ENCODE measurements at places on chromosomes 12 and 14. TPM values are rescaled to one million over a fixed set of nuclear protein-coding genes. Genes with fewer than 3 reads are reported as not detected.

- DNase-seq, result no peak
Observed at GRCh38 chr12:108527166-108527496, 12.1 kb downstream of the FICD start.

DNA sequence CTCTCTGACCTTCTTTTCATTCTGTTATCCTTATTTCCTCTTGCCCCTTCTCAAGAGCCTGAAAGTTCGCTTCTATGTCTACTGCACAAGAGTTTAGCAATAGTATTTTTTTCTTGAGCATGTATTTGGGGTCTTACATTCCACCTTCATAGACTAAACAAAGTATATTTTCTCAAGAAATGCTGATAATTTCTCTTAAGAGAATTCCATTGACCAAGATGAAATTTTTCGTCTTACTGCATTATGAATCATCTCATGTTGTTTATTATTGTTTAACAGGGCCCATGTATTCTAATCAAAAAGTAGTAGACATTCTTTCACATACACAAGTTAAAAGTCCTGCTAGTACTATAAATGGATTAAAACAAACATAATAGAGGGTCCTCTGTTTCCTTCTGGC is 219.3 kb downstream of the C12orf50 start:
- no peak for DNase-seq

- no peak for DNase-seq
Observed at GRCh38 chr12:5898874-5899273, 46.2 kb downstream of the ANO2 start.

GRCh38 chr12:25317553-25317952 is 66.8 kb upstream of the KRAS start:
- DNase-seq, result no peak

GRCh38 chr12:53200107-53200457 is 7.0 kb downstream of the ITGB7 start:
- no peak for DNase-seq

GRCh38 chr12:102513272-102513671 is 32.9 kb upstream of the IGF1 start:
- no peak for DNase-seq

GRCh38 chr14:60655898-60656685 is 6.8 kb upstream of the SIX1 start:
- DNase-seq, result no peak

The ELK3 gene
- 31.5 TPM for total RNA-seq

The ZC3H10 gene
- total RNA-seq, result 8.9 TPM

The ALKBH1 gene
- 8.5 TPM for total RNA-seq

The TDRD9 gene
- total RNA-seq, result 0.27 TPM

The NXPH4 gene
- not detected for total RNA-seq

The RHEBL1 gene
- total RNA-seq, result 6.0 TPM

All from CD4-positive, alpha-beta T cell (primary cell).